ENCODE measurements at places on chromosomes 1 and 21. TPM values are rescaled to one million over a fixed set of nuclear protein-coding genes. Genes with fewer than 3 reads are reported as not detected.

- no peak for DNase-seq
Measured at GRCh38 chr1:171855381-171855780, 14.1 kb downstream of the DNM3 start.

- no peak for DNase-seq
Measured at GRCh38 chr1:14474856-14475255, 123.6 kb upstream of the KAZN start.

GRCh38 chr1:58941471-58942289, 157.8 kb upstream of the JUN start:
- DNase-seq: no peak

- no peak for DNase-seq
Measured at GRCh38 chr1:26364956-26365355, 7.6 kb downstream of the ZNF683 start.

DNA sequence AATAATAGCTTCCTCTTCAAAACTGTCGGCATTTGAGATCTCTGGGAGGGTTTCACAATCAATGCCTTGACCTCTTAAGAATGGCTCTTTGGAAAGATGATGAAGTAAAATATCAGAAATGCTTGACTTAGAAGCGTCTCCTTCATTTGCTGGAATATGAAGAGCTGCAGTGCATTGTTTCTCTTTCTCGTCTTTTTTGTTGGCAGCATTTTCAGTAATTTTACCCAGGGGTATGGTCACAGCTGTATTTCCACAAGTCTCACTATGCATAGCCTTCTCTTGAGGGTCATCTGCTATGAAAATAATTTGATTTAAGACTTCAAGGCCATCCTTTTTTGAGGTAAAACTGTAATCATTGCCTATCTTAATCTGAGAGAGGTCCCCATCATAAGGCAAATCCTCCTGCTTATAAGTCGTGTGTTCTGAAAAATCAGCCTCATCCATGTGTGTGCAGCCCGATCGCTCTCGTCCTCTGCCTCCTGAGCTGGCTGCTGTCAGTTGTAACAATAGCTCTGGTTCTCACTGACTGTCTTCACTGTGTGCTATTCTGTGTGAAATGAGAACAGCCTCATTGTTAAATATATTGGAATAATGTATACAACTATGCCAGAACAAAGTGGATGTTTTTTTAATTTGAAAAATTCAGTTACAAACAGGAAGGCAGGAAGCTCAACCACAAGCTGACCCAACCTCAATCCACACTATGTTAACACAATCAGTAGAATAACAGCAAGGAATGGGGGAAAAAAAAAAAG, 4.5 kb downstream of the AKNAD1 start:
- DNase-seq: no peak

- DNase-seq: no peak
Measured at GRCh38 chr1:248850536-248851251, 8.2 kb downstream of the ZNF692 start.

DNA sequence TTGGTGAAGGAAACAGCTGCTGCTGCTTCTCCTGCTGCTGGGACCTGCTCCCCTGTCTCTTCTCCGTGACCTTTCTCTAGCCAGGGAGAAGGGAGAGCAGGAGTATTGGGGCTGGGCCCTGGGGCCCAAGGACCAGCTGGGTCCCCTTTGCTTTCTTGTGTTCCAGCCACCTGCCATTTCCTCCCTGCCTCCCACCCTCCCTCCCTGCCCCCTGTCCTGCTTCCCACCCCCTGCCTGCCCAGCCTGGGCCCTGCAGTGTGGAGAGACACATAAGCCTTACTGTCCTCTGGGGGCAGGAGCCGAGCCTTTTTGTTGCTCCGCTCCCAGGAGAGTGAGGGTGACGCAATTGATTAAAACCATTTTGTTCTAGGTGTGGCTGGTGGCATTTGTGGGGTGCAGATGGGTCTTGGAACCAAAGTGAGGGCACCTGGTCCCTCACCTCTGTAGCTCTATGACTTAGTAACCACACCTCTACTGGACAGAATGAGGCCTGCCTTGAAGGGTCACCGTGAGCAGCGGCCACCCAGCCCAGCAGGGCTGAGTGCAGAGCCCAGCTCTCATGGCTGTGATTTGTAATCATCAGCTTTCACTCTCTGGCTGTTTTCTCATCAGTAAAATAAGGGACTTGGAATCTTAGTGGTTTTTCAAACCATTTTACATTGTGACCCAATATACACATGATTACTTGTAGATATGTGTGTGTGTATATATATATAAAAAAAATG, 13.9 kb upstream of the TMEM222 start:
- DNase-seq: no peak

DNA sequence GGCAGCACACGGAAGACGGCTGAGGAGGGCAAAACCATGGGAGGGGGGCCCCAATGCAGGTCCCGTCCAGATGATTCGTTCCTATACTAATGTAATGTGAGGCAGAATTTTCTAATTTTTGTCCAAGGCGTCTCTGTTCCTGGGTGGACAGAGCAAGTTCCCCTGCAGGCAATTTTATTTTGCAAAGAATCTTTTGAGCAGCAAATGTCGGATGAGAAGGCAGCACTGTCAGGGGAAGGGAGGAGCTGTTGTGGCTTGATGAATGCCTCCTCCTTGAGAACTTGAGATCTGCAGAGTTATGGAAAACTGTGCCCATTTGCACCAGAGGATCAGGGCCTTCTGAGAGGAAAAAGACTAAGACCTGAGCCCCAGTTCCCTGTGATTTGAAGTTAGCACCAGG, 17.3 kb downstream of the SLC1A7 start:
- DNase-seq: no peak

DNA sequence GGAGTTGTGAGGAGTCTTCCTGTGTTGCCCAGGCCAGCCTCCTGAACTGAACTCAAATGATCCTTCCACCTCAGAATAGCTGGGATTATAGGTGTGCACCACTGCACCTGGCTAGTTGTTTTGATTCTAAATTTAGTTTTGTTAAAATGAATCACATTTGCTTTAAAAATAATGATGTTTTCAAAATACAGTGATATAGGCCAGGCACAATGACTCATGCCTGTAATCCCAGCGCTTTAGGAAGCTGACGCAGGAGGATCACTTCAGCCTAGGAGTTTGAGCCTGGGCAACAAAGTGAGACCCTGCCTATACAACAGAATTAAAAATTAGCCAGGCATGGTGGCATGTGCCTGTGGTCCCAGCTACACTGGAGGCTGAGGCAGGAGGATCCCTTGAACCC, 24.3 kb downstream of the RTCA start:
- no peak for DNase-seq

DNA sequence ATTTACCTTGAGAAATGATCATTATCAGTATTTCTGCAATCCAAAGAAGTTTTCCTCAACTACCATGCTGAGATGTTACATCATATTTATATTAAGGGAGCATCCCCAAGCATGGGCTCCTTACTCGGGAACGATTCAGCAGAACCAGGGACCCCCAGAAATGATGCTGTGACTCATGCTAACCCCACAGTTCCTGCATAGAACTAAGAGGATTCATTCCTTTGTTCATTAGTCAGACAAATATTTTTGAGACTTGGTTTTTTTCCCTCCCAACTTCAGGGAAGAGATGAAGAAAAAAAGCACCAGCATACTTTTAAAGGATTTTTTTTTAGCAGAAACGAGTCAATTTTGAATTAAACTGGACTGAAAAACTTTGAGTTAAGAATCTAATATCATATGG, 49.2 kb upstream of the COL24A1 start:
- DNase-seq: no peak

DNA sequence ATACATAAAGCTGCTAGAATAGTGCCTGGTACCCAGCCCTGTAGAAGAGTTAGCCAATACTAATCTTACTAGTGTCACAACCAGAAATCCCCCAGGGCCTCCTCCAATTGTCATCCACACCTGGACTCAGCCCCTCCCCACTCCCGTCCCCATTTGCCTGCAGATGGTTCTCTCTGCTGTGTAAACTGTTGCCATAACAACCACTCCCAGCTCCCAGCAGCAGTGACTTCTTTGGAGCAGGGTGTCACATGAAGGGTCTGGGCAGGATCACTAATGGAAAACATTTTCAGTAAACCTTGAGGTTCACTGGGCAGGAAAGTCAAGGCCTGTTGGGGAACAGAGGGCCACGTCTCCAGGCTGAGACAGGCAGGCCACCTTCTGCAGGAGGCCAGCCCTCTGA, 126.0 kb upstream of the IPO9 start:
- no peak for DNase-seq

DNA sequence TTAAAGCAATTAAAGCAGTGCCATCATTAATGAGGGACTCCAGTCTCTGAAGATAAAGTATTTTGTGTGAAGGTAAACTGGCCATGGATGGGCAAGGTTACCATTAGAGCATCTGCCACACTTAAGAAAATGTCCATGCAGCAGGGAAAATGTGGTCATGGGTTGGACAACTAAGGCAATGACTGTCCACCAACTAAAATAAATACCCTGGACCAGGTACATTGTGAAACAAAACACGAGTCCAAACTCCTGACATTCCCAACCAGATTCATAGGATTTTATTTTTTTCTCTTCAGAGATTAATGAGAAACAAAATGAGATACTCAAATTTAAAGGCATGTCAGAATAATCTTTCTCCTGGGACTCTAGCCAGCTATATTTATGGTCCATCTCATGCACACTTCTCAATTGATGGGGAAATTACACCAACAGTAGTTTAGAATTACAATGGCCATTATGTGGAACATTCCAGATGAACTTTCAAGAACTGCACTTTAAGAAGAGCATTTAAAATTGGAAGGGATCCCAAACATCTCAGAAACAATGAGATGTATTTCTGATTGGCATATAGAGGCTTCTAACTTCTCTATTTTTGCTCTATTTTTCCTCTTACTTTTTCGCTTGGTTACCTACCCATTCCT, 8.1 kb downstream of the GBP7 start:
- DNase-seq: no peak

- no peak for DNase-seq
Measured at GRCh38 chr1:2856676-2857375, 55.3 kb upstream of the TTC34 start.

- peak; percentile 82 for DNase-seq
Measured at GRCh38 chr1:1435106-1435903, at the start of gene VWA1. VWA1 (plus strand) TSS chr1:1435690; CDS start chr1:1435749, 59 bp downstream.

GRCh38 chr21:42746593-42747275, 93.3 kb downstream of the PDE9A start:
- DNase-seq: peak; percentile 37

- DNase-seq: no peak
Measured at GRCh38 chr1:15703562-15703961, 19.4 kb downstream of the PLEKHM2 start.

GRCh38 chr1:31335007-31335406, 37.9 kb downstream of the FABP3 start:
- DNase-seq: no peak

DNA sequence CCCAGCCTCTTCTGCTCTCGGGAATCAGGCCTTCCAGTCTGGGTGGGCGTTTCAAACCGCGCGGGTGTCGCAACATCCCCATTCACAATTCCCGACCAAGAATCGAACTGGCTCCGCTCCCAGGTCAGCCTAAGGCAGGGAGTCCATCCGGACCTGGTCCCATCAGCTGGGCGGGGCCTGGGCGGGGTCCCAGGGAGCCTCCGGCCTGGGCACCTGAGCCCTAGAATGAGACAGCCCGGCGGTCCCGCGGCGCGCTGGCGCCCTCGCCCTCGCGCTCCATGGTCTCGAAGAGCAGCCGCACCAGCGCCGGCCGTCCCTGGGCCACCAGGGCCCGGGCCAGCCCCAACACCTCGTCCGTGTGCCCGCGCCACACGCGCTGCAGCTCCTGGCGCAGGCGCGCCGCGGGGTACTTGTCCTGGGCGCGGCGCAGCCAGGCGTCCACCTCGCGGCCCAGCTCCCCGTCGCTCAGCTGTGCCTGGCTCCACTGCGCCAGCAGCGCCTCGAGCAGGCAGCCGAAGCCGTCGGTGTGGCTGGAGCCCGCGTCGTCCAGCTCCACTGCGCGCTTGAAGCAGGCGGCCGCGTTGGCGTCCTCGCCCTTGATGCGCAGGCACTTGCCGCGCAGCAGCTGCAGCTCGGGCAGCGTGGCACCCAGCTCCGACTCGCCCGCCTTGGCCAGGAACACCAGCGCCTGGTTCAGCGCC, 16.9 kb upstream of the PARS2 start:
- DNase-seq: no peak

DNA sequence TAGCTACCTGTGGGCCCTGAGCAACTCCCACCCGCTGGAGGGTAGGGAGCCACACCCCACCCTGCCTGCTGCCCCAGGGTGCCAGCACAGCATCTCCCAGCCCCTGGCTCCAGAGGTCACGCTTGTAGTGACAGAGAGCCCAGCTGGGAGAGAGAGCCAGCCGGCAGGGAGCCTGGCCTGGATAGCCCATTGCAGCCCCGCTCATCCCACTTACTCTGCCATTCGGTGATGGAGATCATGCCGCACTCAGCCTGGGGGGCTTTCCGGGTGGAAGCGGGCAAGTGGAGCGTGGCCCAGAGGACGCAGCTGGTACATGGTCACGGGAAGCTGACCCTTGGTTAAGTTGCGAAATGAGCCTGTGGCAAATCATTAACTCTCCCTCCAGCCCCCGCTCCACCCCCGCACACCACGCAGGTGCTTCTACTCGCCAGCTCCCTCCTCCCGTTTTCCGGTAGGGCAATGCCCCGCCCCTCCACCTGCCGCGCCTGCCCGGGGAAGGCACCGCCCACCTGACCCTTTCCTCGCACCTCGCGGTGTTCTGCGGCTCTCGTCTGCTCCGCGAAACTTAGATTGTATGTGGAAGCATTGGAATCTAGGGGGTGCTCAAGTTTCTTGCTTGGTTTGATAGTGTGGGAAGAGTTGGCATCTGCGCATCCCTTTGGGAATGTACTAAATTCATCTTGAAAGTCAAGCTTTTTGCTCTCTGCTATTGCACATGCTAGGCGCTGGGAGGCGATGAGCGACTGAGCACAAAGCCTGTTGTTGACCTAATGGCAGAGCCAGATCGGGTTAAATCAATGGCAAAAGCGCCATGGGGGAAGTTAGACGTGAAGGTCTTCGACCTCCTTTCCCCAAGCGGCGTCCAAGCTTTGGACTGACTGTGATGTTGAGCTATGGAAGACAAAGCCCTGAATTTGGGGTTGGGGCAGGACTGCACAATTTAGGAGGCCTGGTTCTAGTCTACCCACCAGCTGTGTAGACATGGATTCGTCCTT, at the start of gene GOLT1A:
TSS of gene GOLT1A (minus strand) at position 321 of the 995 bp plus-strand sequence. CDS start at position 239, 82 bp downstream.
- peak; percentile 53 for DNase-seq

GRCh38 chr1:186578325-186579016, 101.8 kb downstream of the PTGS2 start:
- no peak for DNase-seq

GRCh38 chr1:27831568-27832410, 1.2 kb downstream of the PPP1R8 start:
- no peak for DNase-seq

GRCh38 chr1:207248544-207249198, 72.8 kb upstream of the CD55 start:
- DNase-seq: no peak

Gene PLA2G2C
- not detected for total RNA-seq

Gene ARTN
- total RNA-seq: 0.16 TPM

Gene CNR2
- 0.16 TPM for total RNA-seq

Gene SPOCD1
- total RNA-seq: not detected

Gene FCGR2B
- 0.20 TPM for total RNA-seq

Gene C4BPA
- not detected for total RNA-seq

Gene CENPS
- 30.6 TPM for total RNA-seq

Gene CFAP107
- not detected for total RNA-seq

Gene JUN
- total RNA-seq: 26.3 TPM

Gene HMCN1
- 0.02 TPM for total RNA-seq

Gene TRNAU1AP
- total RNA-seq: 43.2 TPM

Gene SLFNL1
- 0.08 TPM for total RNA-seq

Measured in activated naive CD8-positive, alpha-beta T cell treated with anti-CD3 and anti-CD28 coated beads for 36 hours (primary cell).